ENCODE measurements at places on chromosomes 12 and 14. TPM values are rescaled to one million over a fixed set of nuclear protein-coding genes. Genes with fewer than 3 reads are reported as not detected.

DNA sequence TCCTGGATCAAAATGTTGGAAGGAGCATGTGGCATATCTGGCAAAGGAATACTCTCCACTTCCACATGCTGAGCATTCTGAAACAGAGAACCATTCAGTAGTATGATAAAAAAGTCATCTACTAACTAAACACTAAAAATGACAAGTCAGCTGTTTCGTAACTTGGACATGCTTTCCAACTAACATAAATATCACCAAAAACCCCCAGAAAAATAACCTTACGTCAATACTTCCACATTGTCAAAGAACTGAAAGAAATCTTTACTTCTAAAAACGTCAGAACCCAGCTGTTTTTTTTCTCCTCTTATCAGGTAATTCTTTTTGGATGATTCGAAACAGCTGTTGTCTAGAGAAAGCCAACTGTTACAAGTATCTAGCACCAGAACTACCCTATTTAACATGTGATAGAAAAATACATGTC, 8.2 kb downstream of the WBP11 start:
- no peaks in the 10 kb centered on the region for H3K27me3 ChIP-seq
- no peak for DNase-seq
- H3K4me1 ChIP-seq = peaks cover 3% of the 10 kb centered on the region
- no peak overlapping the region for H3K27ac ChIP-seq

DNA sequence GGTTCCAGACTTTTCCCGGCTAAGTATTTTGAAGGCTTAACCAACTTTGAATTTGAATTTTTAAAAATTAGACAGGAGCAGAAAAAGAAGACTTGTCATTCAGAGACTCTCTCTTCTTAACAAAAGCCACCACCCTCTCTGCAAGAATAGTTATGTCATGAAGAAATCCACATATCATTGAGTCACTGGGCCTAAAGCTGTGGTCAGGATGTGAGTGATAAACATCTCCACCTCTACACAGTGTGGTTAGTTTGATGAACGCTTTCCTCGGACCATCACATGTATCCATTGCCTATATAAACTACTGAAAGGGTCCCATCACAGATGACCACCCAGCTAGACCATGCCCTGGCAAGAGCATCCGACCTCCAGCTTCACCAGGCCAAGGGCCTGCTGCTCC, 226.1 kb downstream of the KSR2 start:
- no peaks in the 10 kb centered on the region for H3K27me3 ChIP-seq
- H3K27ac ChIP-seq = no peak overlapping the region
- H3K4me1 ChIP-seq = no peaks in the 10 kb centered on the region
- H3K4me3 ChIP-seq = no peak overlapping the region

DNA sequence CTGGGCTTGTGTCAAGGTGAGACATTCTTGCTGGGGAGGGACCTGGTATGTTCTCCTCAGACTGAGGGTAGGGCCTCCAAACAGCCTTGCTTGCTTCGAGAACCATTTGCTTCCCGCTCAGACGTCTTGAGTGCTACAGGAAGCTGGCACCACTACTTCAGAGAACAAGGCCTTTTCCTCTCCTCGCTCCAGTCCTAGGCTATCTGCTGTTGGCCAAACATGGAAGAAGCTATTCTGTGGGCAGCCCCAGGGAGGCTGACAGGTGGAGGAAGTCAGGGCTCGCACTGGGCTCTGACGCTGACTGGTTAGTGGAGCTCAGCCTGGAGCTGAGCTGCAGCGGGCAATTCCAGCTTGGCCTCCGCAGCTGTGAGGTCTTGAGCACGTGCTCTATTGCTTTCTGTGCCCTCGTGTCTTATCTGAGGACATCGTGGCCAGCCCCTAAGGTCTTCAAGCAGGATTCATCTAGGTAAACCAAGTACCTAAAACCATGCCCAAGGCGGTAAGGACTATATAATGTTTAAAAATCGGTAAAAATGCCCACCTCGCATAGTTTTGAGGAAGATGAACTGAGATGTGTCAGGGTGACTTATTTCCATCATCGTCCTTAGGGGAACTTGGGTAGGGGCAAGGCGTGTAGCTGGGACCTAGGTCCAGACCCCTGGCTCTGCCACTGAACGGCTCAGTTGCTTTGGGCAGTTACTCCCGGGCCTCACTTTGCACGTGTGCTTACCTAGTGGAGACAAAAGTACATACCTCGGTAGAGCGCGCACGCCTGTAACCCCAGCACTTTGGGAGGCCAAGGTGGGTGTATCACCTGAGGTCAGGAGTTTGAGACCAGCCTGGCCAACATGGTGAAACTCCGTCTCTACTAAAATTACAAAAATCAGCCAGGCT, 4.3 kb downstream of the GAPDH start:
- H3K4me1 ChIP-seq = peaks cover 54% of the 10 kb centered on the region
- H3K27ac ChIP-seq = peak overlapping the region; percentile 99
- peak; percentile 50 for DNase-seq
- peak overlapping the region; percentile 52 for H3K4me3 ChIP-seq
- H3K27me3 ChIP-seq = no peaks in the 10 kb centered on the region
- peaks cover 44% of the 10 kb centered on the region for H3K36me3 ChIP-seq

DNA sequence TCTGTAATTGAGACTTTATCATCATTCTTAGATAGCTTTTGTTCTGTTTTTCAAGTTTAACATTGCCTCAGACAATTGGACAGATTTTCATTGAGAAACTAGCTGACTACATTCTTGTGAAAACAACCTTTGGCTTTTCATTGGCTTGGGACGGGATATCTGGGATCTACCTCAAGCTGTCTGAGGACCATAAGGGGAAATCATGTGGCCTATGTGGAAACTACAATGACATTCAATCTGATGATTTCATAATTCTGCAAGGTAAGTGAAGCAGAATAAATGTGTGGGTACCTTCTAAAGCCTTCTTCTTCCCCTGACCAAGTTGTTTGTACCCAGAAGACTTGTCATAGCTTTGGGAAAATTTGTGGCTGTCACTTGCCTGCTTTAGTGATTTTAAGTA, 133.5 kb downstream of the OTOGL start:
- no peak for DNase-seq
- no peaks in the 10 kb centered on the region for H3K4me1 ChIP-seq
- H3K4me3 ChIP-seq = no peak overlapping the region
- H3K27ac ChIP-seq = no peak overlapping the region

The RDH5 gene
- total RNA-seq = 11.1 TPM

Data from activated CD8-positive, alpha-beta memory T cell treated with anti-CD3 and anti-CD28 coated beads, Interleukin-2, amount 10 ng/mL, durations not matched to agents 7 days and 5 days (primary cell).